ENCODE measurements at places on chromosomes 3 and 15. TPM values are rescaled to one million over a fixed set of nuclear protein-coding genes. Genes with fewer than 3 reads are reported as not detected.

GRCh38 chr3:158820521-158820920, 18.7 kb downstream of the MFSD1 start:
- no peak for DNase-seq

DNA sequence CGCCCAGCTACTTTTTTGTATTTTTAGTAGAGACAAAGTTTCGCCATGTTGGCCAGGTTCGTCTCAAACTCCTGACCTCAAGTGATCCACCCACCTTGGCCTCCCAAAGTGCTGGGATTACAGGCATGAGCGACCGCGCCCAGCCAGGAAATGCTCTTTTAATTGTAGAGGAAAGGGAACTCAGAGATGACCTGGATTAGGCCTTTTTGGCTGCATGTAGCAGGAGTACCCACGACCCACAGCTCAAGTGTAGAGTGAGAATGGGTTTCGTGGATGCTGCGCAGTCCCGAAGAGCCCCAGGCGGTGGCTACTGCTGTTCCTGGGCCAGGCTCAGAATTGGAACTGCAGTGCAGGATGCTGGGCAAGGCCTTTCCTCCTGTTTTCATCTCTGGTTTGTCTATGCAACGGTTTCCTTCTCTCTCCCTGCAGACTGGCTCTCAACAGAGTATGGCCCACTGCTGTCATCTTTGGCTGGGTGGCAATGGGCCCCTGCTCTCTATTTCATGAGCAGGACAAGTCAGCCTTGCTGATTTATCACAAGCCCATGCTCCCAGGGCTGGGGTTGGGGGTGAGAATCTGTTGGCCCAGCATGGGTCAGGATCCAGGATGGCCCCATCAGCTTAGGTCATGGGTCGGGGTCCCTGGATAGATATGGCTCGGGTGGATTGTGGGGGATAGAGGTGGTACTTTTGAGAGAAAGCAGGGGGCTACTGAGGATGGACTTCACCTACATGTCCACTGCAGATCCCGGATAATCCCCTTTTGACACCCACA, 51.2 kb downstream of the GASK1A start:
- DNase-seq, result no peak

Gene RCCD1
- total RNA-seq, result 12.9 TPM

DNA sequence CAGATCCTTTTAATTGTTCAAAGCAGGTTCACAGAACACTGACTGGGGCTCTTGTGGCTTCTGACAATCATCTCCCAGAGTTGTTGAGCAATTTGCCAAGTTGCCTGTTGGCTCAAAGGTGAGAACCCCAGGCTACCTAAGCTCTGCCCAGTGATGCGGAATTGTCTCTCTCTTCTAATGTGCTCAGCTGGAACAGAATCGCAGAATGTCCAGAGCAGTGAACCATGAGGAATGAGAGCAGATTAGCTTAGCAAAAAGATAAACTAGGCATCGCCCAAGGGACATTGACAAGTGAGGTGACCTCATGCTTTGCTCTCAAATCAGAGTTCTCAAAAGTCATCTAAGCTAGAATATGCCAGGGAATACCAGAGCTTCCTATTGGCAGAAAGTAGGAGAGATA, 148.1 kb downstream of the WDR76 start:
- no peak for DNase-seq

Gene CHRNA7
- total RNA-seq, result not detected

DNA sequence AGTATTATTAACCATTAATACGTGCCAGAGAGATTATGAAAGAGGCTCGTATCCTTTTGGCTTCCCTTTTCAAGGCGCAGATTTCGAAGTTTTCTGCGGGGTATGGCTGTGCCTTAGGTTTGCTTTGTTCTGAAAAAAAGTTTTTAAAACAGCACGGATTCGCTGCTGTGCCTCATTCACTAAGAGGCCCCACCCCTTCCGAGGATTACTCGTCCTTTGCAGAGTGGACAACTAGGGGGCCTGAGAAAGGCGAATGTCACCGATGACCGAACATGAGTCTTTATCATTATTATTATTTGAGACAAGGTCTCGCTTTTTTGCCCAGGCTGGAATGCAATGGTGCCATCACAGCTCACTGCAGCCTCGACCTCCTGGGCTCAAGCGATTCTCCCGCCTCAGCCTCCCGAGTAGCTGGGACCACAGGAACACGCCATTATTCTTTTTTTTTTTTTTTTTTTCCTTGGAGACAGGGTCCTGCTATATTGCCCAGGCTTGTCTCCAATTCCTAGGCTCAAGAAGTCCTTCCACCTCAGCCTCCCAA, 684 bp upstream of the RPS27L start:
- peak; percentile 87 for DNase-seq

DNA sequence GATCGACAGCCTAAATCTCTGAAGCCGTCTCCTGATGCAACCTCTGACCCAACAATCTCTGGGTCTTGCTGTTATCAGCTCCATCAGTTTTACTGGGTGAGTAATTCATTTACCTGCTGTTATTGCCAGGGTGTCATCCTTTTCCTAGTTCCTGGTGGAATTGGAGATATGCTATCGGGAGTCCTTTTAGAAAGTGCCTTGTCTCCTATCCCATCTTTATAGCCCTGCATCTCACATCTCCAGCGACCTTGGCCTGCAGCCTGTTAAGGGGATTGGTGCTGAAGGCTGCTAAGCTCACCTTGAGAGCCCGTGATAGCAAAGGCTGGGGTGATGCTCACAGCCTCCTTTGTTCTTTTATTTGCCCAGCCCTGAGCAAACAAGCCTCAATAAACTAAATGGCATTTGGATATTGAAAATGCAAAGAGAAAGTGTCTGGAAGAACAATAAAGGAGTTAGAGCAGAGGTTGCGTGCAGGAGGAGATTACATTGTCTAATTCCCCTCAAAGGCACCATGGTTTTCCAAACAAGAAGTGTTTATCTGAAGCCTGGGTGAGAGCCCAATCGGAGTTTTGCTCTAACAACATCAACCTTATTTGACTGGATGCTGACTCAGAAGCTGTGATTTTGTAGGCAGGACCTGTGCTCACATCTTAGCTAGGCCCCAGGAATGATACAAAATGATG, 101.8 kb downstream of the RPLP1 start:
- DNase-seq, result no peak

Gene SLC12A1
- not detected for total RNA-seq

Gene ZNF660
- 2.9 TPM for total RNA-seq

GRCh38 chr3:73774645-73775044, 149.9 kb upstream of the PDZRN3 start:
- DNase-seq, result no peak

Gene SKIL
- total RNA-seq, result 96.3 TPM

DNA sequence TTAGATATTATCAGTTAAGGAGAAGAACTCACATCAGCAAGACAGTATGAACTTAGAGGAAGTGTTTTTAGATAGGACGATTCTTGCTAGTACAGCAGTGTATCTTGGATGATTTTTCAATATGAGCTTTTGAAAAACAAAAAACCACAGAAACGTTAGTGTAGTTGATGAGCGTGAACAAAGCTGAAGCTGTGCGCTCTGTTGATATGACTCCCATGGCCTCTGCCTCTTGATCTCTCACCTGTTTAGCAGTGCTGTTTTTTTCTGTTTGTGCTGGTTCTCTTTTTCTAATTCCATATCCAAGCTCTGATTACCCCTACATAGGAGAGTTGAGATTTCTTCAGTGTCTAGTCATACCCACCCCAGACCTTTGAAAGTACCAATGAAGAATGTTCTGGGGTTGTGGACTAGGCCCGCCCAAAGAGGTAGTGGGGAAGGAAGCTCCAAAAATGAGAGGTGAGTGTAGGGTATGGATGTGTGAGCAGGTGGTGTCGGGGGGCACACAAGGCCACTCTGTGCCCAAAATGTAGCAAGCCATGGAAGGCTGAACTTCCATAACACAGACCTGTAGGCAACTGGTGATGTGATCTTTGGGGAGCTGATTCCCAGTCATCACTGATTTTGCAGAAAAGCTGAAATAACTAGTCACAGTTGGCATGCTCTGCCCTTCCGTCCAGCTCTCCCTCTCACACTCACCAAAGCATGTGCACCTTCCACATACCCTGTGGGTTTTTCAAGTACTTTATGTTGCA, 20.0 kb upstream of the CMTM7 start:
- no peak for DNase-seq

DNA sequence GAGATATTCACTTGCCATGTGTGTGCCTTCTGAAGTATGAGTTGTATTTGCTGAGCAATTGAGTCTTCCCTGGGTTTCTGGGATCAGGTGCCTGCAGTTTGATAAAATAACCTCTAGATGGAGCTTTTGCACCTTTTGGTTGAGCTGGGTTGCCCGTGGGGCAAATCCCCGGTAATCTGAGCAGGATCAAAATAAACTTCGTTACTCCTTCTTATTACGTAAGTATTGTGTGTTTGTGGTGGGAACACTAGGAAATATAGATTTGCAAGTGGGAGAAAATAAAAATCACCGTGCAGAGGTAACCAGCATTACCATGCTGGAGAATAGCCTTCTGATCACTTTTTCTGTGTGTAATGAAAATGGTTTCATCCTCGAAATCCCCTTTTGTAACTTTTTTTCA, 277.4 kb upstream of the NR2E3 start:
- DNase-seq, result peak; percentile 75

GRCh38 chr3:171688002-171688401, 122.3 kb downstream of the PLD1 start:
- DNase-seq, result no peak

Gene LINGO1
- not detected for total RNA-seq

Gene GABRR3
- not detected for total RNA-seq

DNA sequence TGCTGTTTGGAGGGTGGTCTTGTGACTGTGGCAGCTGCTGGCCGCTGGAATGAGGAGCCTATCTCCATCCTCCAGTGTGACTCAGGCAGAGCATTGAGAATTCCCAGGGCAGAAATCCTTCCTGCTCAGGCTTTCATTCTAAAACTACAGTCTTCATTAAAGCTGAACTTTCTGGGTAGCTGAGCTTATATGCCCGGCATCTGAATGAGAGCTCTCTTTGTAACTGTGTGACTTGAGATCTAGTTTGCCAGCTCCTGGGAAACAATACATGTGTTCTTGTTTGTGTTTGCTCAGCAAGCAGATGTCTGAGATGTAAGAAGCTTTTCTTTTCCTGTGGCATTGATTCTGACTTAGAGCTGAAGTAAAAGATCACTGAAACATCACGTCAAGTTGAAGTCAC, 22.4 kb downstream of the RLBP1 start:
- DNase-seq, result no peak

Gene CORO2B
- 9.5 TPM for total RNA-seq

GRCh38 chr3:141076036-141076773, 25.1 kb downstream of the SPSB4 start:
- DNase-seq, result no peak

DNA sequence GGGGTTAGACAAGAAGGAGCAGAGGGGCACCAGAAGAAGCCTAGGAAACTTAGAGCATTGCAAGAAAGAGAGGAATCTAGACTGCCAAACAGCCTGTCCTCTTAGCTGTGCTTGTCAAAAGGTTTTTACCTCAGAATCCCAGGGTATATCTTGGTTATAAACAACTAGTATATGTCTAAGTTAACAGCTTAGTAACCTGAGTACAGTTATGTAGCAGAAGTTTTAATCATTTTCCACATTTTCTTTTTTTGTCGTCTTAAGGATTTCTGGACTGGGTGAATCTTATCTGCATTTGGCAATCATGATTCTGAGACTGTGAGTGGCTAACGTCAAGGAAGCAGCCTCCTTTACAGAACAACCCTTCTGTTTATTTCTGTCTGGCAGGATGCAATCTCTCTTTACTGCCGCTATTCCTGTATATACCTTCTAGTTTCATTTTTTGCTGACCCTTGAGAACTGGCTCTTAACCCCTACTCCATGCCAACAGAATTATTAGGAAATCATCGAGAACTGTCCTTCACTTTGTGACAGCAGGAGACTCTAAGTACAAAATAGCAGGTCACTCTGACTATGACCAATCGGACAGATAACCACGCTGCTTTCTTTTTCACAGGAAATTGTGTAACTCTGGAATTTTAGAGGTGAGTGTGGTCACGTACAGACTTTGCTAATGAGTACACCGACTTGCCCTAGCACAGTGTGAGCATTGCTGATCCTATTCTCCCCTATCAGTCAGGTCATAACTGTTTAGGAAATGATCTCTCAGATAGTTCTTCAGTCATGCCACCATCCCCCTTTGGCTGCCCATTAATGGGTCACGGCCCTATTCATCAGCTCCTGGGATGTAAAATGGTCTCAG, 3.3 kb upstream of the CP start:
- DNase-seq, result peak; percentile 92

DNA sequence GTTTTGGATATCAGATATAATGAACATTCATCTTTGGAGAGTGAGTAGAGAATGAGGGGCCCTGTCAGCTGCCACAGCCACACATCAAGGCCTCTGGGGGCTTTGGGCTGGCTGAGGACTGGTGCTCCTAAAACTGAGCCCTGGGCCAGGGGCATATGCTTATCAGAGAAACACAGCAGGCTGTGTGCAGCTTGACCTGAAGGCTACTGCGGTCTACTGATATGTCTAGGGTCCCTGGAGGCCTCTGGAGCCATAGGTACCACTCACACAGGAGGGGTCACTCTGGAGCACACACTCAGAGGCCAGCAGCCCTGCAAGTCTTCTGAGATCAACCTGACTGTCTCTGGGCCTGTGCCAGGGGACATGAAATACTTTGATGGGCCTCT, 7.6 kb downstream of the TF start:
- no peak for DNase-seq

GRCh38 chr3:119918992-119919933, 137.4 kb downstream of the NR1I2 start:
- no peak for DNase-seq

DNA sequence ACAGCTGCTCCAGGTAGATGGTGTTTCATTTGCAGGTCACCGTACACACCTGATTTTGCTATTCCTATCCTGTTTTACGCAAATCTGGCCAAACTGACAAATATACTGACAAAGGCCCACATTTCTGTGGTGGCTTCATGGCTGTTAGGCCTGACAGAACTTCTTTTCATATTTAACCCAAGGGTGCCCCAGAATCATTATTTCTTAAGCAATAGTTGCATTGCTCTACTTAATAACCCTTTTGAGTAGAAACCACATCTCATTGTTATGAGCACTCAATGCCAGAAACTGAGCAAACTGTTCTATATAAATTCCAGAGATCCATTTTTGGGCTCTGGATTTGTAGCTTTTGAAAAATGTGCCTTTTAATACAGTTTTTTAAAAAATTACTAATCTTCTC, 19.4 kb downstream of the ASTE1 start:
- DNase-seq, result no peak

- peak; percentile 40 for DNase-seq
Measured at GRCh38 chr3:113111011-113111707, 100.2 kb upstream of the BOC start.

DNA sequence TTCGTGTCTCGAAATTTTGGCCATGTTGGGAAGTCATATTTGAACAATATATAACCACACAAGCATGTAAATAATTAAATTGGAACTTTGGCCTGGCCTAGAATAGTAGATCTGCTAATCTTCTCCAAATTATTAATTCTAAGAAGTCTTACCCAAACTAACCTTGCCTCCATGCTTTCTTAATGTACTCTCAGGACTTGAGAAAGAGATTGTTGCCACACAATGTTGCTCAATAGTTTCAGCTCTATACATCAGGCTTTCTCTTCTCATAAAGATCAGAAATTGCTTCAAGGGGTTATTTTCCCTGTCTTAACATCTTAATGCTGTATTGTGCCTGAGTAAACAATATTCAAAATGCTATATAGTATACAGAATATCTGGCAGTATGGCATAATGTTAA, 202.7 kb upstream of the LRIG1 start:
- peak; percentile 57 for DNase-seq

- DNase-seq, result no peak
Measured at GRCh38 chr3:117630469-117630868, 920.9 kb downstream of the TUSC7 start.

Gene BRK1
- 126 TPM for total RNA-seq

Gene TLNRD1
- total RNA-seq, result 13.4 TPM

Gene TBC1D2B
- total RNA-seq, result 52.2 TPM

Gene RBSN
- total RNA-seq, result 22.9 TPM

Gene MME
- total RNA-seq, result 479 TPM
